Activated gamma-delta T cell (primary cell): ENCODE measurements at places on chromosomes 4 and X.

DNA sequence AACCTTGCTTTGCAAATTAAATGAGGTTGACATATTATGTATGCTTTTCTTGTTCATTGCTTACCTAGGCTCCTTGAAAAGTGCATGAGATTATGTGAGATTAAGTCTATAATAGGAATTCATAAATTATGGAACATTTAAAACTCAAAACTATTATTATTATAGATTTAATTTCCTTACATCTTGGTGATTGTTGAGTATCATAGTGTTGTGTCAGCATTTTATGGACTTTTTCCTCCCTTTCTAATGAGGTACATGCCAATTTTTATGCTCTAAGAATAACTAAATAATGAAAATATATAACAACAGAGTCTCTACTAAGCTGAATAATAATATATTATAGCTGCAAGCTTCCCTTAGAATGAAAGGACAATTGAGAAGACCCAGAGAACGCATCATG, 848.8 kb upstream of the AADAT start:
- DNase-seq, result no peak

GRCh38 chr4:168839758-168840391, 170.2 kb downstream of the CBR4 start:
- no peak for DNase-seq

DNA sequence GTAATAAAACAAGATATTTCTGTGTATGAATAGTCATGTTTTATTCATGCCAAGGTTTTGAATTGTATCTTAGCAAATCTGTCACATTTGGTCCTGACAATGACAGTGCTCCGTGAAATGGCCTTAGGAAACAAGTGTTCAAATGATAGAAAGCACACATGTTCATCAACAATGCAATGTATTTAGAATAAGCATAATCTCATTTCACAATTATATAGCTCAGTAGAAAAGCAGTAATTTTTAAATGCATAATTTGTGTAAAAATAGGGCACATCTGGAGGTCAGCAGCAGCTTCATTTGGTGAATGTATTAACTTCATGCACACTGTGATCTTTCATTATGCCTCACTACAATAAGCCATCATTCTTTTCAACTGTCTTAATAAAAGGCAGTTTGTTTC, 380.4 kb downstream of the GPM6A start:
- no peak for DNase-seq

GRCh38 chr4:170805352-170805751, 715.6 kb upstream of the AADAT start:
- no peak for DNase-seq

DNA sequence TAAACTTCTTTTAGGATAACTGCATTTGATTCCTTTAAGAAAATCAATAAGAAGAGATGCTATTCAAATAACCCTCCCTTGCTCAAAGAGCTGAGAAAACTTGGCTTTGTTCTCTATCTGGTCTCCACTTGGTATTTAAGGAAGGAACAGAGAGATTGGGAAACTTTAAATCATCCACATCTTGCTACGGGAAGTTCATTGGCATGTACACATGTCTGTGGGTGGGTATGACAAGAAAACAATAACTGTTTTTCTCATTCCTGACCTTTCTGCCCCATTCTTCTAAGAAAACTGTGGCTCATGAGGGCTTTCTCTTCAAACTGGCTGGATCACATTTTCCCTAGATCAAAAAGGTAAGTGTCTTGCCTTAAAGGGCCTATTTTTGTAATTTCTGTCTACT, 6.0 kb downstream of the SEL1L3 start:
- DNase-seq, result no peak

- no peak for DNase-seq
Measured at GRCh38 chr4:15598644-15599043, 56.5 kb downstream of the FBXL5 start.

DNA sequence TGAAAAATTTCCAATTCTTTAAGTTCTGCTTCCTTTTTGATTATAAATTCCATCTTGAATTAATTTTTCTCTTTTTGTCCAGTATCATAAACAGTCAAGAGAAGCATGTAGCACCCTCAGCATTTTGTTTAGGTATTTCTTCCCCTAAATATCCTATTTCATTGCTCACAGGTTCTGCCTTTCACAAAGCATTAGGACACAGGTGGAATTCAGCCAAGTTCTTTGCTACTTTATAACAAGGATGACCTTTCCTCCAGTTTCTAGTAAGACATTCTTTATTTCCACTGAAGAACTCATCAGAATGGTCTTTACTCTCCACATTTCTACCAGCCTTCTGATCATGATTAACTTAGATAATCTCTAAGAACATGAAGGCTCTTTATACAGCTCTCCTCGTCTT, 7.4 kb downstream of the SLC9B1 start:
- no peak for DNase-seq

DNA sequence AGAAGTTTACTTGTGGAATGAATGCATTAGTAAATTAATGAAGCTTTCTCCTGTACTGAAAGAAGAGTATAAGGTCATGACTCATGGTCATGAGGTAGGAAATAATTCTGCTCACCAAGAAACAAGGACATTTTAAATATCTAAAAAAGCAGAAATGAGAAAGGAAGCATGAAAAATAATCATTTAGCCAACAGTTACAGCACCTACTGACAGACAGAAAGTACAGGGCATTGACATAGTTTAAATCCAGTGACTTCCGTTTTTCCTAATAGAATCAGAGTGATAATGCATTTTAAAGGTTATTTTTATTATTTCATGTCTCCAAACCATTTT, 30.5 kb upstream of the ACSL1 start:
- no peak for DNase-seq
